Neural progenitor cell (in vitro differentiated cells): ENCODE measurements at places on chromosomes 7 and 10. TPM values are rescaled to one million over a fixed set of nuclear protein-coding genes. Genes with fewer than 3 reads are reported as not detected.

GRCh38 chr10:34505338-34505737, 309.8 kb downstream of the PARD3 start:
- no peak overlapping the region for H3K27ac ChIP-seq
- no peak for DNase-seq
- H3K27me3 ChIP-seq = no peaks in the 10 kb centered on the region
- no peaks in the 10 kb centered on the region for H3K36me3 ChIP-seq
- peaks cover 16% of the 10 kb centered on the region for H3K4me1 ChIP-seq
- no peak overlapping the region for H3K4me3 ChIP-seq

- H3K4me1 ChIP-seq = peaks cover 41% of the 10 kb centered on the region
- no peak for DNase-seq
- no peaks in the 10 kb centered on the region for H3K36me3 ChIP-seq
- H3K4me3 ChIP-seq = no peak overlapping the region
- H3K27ac ChIP-seq = no peak overlapping the region
Observed at GRCh38 chr10:73588656-73589055, 2.5 kb downstream of the USP54 start.

DNA sequence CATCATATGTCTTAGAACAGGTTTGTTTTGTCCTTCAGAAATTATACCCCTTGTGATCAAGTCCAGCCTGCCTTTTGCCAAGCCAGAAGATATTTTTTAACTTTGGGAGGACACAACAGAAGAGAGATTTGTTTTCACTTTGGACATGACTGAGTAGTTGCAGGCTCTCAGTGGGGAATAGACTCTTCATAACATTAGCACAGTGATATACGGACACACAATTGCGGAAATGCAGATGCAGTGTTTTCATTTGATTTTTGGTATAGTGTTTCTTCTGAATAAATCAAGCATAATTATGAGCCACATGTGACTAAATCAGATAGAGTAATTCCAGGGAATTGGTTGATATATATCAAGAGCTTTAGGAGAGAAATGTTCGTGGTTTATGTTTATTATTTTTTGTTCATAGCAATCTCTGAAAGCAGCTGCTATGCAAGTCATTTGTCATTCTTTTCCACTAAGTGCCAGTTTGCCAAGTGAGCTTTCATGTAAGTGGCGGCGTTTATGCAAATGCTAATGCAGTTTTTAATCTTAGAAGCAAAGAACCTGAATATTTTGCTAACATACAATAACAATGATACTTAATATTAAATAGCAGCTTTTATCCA, 69.6 kb upstream of the HDAC9 start:
- H3K4me1 ChIP-seq = peaks cover 40% of the 10 kb centered on the region
- no peak overlapping the region for H3K27ac ChIP-seq
- DNase-seq = no peak
- no peaks in the 10 kb centered on the region for H3K27me3 ChIP-seq

GRCh38 chr7:47711776-47712175, 129.9 kb upstream of the TNS3 start:
- DNase-seq = no peak
- H3K4me1 ChIP-seq = no peaks in the 10 kb centered on the region
- H3K27me3 ChIP-seq = no peaks in the 10 kb centered on the region
- H3K27ac ChIP-seq = no peak overlapping the region

The AKR1E2 gene
- total RNA-seq = 3.4 and 4.4 TPM in 2 replicates

The KIAA1549 gene
- 4.8 and 9.1 TPM in 2 replicates for total RNA-seq

DNA sequence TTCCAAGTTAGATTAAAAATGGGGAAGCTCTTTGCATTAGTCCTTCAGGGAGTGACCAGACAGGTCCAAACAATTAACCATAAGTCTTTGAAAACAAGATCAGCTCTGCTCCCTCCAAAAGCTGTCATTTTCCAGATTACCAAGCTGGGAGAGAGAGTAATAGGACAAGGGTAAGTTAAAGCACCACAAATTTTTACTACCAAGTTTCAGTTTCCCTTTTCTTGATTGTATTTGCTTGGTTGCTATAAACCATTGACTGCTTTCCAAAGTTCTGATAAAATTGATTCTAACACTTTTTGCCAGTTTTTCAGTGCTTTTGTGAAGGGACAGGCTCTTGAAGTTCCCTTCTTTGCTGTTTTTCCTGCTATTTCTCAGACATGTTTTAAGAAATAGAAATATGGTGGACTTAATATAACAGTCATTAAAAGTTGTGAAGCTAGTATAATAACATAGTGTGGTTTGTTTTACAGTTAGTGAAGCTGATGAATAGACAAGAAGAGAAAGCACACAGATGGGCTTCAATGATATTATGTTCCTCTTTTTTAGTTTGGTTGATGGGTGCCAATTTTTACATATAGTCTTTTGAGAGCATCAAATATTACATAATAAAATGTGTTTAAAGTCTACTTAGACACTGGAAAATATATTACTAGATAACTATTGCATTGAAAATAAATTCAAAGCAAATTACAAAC, 40.0 kb upstream of the ZNF365 start:
- DNase-seq = no peak
- H3K4me1 ChIP-seq = no peaks in the 10 kb centered on the region
- H3K27ac ChIP-seq = no peak overlapping the region
- H3K27me3 ChIP-seq = no peaks in the 10 kb centered on the region
- H3K36me3 ChIP-seq = no peaks in the 10 kb centered on the region
- no peak overlapping the region for H3K4me3 ChIP-seq

DNA sequence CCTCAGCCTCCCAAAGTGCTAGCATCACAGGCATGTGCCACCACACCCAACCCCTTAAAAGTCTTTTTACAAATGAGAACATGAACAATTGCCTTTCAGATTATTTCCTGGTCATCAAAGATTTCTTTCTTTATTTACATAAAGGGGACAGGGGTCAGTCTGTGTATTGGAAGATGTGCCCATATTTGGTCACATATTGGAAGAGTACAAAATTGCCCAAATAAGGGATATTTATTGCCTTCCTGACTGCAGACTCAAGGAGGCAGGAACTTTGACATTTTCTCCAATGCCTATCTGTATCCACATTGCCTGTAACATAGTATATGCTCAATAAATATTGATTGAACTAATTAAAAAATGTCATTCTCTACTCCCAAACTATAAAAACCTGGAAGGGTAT, 25.9 kb upstream of the HERPUD2 start:
- H3K27me3 ChIP-seq = no peaks in the 10 kb centered on the region
- DNase-seq = no peak
- no peak overlapping the region for H3K4me3 ChIP-seq
- no peaks in the 10 kb centered on the region for H3K4me1 ChIP-seq
- H3K36me3 ChIP-seq = no peaks in the 10 kb centered on the region
